ENCODE measurements at places on chromosomes 16 and 17.

GRCh38 chr17:75271955-75272847, 1.2 kb upstream of the MIF4GD start:
- H3K4me1 ChIP-seq, result peaks cover 23% of the 10 kb centered on the region
- no peaks in the 10 kb centered on the region for H3K36me3 ChIP-seq
- peak overlapping the region; percentile 88 for H3K4me3 ChIP-seq
- no peaks in the 10 kb centered on the region for H3K27me3 ChIP-seq

DNA sequence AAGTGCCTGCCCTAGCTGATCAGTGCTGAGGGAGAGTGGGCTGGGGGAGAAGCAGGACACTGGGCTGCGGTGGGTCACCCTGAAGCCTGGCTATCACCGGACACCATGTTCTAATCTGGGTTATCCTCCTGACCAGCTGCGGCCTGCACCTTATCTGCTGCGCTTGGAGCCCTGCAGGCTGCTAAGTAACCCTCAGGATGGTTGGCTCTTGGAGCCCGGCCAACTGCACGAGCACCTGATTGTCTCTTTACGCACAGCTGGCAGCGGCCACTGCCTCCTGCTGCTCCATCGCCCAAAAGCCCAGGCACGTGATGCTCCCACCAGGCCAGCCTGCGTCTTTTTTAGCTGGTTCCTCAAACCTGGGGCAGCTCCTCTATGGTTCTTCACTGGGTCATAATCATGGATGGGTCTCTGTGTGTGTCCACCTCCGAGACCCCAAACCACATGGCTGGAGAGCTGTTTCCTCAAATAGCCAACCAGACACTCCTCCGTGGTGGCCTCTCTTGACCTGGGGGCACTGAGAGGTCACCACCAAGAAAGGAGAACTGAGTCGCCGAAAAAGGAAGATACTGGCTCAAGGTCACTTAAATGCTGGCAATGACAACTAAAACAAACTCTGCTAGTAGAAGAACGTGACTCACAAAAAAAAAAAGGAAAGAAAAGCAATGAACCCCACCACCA, 21.7 kb downstream of the SPHK1 start:
- H3K36me3 ChIP-seq, result peaks cover 24% of the 10 kb centered on the region
- H3K27ac ChIP-seq, result no peak overlapping the region
- no peaks in the 10 kb centered on the region for H3K27me3 ChIP-seq
- no peak overlapping the region for H3K4me3 ChIP-seq
- no peaks in the 10 kb centered on the region for H3K4me1 ChIP-seq

- H3K27ac ChIP-seq, result no peak overlapping the region
- no peaks in the 10 kb centered on the region for H3K36me3 ChIP-seq
- no peak for DNase-seq
- H3K4me3 ChIP-seq, result no peak overlapping the region
These were observed 65.9 kb upstream of the HLF start for GRCh38 chr17:55198690-55199370.

DNA sequence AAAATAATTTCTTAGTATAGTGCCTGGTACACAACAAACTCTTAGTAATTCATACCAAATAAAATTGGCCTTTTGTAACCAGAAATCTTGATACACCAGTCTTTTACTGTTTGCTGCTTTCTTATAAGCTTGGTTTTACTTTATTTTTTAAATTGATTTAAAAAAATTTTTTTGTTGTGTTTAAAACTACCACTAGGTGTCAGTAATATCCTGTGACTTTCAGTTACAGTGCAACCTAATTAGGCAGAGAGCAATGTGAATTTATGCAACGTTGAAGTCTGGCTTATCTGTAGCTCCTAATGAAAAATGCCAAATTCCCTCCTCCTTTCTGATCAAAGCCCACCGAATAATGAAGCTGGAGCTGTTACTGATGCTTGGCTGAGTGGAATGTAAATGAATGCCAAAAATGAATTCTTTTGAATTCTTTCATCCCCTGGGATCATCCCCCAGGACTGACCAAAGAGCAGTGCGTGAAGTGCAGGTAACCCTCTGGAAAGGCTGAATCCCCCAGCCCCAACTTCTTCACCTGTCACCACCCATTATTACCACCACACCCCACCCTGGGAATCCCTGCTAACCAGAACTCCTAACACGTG, 3.8 kb downstream of the ERCC4 start:
- no peaks in the 10 kb centered on the region for H3K36me3 ChIP-seq
- no peak overlapping the region for H3K27ac ChIP-seq
- no peak for DNase-seq
- H3K27me3 ChIP-seq, result no peaks in the 10 kb centered on the region
- peaks cover 23% of the 10 kb centered on the region for H3K4me1 ChIP-seq
- H3K4me3 ChIP-seq, result no peak overlapping the region

DNA sequence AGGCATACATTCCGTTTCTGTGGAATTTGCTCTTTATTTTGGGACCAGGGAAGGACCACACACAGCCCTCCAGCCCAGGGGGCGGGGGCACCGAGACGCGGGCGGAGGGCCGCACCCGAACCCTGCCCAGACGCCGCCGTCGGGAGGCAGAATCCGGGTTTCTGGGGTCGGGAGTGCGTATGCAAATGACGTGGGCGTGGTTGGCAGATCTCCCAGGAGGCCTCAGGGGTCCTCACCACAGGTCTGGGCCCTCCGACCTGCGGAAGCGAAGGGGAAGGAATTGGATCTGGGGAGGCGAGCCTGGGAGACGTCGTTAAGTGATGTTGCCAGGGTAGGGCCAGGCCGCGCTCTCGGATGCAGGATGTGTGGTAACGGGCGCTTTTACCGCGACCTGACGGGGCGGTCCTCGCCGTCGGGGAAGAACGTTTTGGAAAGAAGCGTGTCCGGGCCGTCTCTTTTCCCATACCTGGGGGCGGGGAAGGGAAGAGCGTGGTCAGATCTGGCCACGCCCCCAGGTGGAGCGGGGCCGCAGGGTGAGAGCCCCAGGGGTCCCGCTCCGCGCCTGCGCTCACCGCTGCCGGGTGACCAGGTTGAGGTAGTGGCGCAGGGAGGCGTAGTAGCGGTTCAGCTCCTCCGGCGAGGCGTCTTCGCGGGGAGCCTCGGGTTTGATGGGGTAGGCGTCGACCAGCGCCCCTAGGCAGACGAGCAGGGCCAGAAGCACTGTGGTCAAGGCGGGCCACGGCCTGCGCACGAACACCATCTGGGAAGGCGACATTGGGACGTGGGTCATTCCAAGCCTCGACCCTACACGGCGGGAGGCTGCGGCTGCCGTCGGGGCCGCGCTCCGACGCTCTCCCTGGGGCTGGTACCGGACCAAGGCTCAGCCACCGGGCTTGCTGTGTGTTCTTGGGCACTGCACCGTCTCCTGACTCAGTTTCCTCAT, 745 bp downstream of the PYY start:
- H3K27me3 ChIP-seq, result peaks cover 4% of the 10 kb centered on the region
- H3K4me1 ChIP-seq, result peaks cover 10% of the 10 kb centered on the region
- no peak for DNase-seq
- H3K36me3 ChIP-seq, result no peaks in the 10 kb centered on the region
- H3K27ac ChIP-seq, result no peak overlapping the region

DNA sequence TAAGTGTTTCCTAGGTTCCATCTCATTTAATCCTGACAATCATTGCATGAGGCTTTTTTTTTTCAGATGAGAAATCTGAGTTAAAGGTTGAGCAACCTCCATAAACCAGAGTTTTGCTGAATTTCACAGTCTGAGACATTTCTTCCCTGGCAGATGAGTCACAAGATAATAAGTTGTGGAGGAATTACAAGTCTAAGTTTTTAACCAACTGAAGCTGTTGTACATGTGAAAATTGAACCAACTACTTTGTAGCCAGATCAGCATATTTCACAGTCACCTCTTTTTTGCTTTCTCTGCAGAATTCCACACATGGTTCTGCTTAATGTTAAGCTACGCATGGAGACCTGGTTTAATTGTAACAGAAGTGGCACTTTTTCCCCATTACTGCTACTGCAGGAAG, 765.6 kb downstream of the CDH11 start:
- no peak overlapping the region for H3K27ac ChIP-seq
- H3K27me3 ChIP-seq, result no peaks in the 10 kb centered on the region
- no peaks in the 10 kb centered on the region for H3K36me3 ChIP-seq
- no peak for DNase-seq
- H3K4me1 ChIP-seq, result no peaks in the 10 kb centered on the region

DNA sequence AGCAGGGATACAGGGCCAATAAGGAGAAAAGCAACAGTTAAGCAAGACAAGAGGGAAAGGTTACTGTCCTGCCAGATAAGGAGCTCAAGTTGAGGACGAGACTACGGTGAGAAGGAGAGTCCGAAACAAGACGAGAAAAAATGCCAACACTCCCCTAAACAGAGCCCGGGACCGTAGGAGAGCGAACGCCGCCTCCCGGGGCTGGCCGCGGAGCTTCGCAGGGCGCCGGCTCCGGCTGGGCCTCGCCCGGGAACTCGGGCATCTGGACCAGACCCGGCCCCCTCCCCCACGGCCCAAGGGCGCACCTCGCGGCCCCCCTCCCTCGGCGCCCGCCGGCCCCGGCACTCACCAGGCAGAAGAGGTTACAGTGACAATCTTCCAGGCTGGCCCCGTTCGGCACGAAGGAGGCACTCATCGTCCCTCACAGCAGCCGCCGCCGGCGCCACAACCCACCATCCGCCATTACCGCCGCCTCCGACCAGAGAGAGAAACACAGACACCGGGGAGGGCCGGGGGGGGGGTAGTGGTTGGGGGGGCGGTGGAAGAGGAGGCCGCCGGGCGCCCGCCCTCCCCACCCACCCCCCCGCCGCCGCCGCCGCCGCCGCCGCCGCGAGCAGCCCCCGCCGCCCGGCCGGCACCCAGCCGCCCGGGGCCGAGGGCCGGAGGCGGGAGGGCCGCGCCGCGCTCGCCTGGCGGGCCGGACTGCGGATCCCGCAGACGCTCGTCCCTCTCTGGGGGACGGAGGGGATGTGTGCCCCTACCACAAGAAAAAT, at the start of gene MED13:
MED13 (minus strand) TSS at position 488 of the 773 bp plus-strand sequence; CDS start at position 415, 73 bp downstream.
- no peak for DNase-seq
- H3K4me1 ChIP-seq, result peaks cover 50% of the 10 kb centered on the region
- H3K27ac ChIP-seq, result peak within 1 kb of the TSS; percentile 99
- H3K36me3 ChIP-seq, result peaks cover 13% of the 10 kb centered on the region
- H3K4me3 ChIP-seq, result peak within 1 kb of the TSS; percentile 62

- no peak overlapping the region for H3K4me3 ChIP-seq
- peaks cover 5% of the 10 kb centered on the region for H3K4me1 ChIP-seq
- H3K36me3 ChIP-seq, result no peaks in the 10 kb centered on the region
- DNase-seq, result no peak
- no peak overlapping the region for H3K27ac ChIP-seq
These were observed 14.6 kb downstream of the ADCY9 start for GRCh38 chr16:4101421-4102219.

DNA sequence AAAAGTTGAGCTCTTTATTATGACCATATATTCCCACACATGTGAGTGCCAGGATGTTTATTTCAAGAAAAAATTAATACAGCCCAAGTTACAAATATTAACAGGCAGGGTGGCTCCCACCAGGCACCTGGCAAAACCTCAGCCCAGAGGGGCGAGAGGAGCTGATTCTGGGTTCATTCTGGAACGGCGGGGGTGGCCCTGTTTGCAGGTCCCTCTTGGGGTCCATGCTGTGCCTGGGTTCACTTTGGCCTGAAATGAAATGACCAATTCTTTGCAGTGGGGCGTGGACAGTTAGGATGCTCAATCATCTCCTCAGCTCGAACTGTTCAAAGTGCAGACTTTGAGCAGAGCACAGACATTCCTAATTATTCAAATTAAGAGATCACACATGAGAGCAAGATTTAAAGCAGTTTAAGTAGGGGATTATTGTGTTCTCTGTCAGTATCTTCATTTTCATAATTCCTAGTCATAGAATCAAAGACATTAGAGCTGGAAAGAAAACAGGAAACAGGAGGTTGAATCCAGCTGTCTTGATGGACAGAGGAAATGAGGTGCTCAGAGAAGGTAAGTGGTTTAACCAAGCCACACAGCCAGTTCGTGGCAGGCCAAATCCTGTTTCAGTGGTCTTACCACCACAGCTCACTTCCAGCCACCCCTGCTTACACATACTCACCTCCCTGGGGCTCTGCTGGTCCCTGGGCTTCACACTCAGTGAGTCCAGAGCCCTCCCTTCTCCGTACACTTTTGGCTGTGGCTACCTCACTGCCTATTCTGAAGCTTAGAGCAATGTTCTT, 363.9 kb upstream of the TNRC6C start:
- no peaks in the 10 kb centered on the region for H3K36me3 ChIP-seq
- DNase-seq, result no peak

- H3K36me3 ChIP-seq, result no peaks in the 10 kb centered on the region
- no peak for DNase-seq
- no peak overlapping the region for H3K4me3 ChIP-seq
- no peaks in the 10 kb centered on the region for H3K4me1 ChIP-seq
These were observed 167.7 kb upstream of the WSCD1 start for GRCh38 chr17:5902181-5903140.

DNA sequence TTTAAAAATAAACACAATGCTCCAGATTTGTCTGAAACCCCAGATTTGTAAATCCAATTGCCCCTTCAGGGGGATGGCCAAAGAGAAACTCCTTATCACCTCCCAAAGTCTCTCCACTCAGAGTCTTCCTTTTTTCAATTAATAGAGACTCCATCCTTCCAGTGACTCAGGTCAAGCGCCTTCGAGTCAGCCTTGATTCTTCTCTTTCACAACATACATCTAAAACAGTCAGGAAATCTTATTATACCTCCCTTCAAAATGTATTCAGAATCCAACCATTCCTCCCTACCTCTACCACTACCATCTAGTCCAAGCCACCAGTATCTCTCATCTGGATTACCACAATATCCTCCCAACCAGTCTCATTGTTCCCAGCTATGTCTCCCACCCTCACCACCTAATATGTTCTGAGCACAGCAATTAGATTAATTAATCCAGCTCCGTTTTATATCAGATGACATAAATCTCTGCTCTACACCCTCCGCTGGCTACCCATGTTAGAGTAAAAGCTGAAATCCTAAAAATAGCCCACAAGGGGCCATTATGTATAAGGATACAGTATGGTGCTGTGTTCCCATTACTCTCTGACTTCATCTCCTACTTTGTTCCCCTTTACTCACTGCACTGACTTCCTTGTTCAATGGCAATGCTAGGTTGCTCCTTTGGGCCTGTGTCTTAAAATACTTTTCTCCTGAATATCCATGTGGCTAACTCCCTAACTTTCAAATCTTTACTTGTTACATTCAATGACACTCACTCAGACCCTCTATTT, 11.8 kb downstream of the SIAH1 start:
- no peaks in the 10 kb centered on the region for H3K36me3 ChIP-seq
- no peak overlapping the region for H3K27ac ChIP-seq
- H3K4me1 ChIP-seq, result peaks cover 78% of the 10 kb centered on the region
- no peaks in the 10 kb centered on the region for H3K27me3 ChIP-seq
- no peak overlapping the region for H3K4me3 ChIP-seq
- no peak for DNase-seq

DNA sequence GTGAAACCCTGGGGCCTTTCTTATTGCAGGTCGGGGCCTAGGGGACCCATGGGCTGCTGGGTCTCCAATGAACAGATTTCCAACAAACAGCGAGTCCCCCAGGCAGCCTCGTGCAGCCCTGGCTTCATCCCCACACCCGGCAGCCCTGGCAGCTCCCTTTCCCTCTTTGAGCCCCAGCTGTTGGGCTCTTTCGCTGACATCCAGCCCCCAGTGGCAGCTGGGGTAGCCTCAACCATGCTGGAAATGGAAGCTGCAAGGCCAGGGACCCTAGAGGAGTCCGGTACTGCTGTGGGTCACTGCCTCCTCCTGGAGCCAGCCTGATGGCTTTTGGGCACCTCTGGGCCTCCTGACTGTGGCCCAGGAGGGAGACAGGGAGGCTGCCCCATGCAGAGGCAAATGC, 5.9 kb downstream of the RPUSD1 start:
- DNase-seq, result no peak
- peaks cover 23% of the 10 kb centered on the region for H3K4me1 ChIP-seq
- no peaks in the 10 kb centered on the region for H3K27me3 ChIP-seq
- no peak overlapping the region for H3K4me3 ChIP-seq
- no peak overlapping the region for H3K27ac ChIP-seq

GRCh38 chr17:50511058-50511457, 2.8 kb downstream of the MYCBPAP start:
- H3K4me1 ChIP-seq, result peaks cover 28% of the 10 kb centered on the region
- no peak overlapping the region for H3K4me3 ChIP-seq
- H3K27me3 ChIP-seq, result no peaks in the 10 kb centered on the region
- no peak for DNase-seq
- H3K27ac ChIP-seq, result no peak overlapping the region
- H3K36me3 ChIP-seq, result no peaks in the 10 kb centered on the region
